ENCODE measurements at places on chromosomes 2 and 18.

DNA sequence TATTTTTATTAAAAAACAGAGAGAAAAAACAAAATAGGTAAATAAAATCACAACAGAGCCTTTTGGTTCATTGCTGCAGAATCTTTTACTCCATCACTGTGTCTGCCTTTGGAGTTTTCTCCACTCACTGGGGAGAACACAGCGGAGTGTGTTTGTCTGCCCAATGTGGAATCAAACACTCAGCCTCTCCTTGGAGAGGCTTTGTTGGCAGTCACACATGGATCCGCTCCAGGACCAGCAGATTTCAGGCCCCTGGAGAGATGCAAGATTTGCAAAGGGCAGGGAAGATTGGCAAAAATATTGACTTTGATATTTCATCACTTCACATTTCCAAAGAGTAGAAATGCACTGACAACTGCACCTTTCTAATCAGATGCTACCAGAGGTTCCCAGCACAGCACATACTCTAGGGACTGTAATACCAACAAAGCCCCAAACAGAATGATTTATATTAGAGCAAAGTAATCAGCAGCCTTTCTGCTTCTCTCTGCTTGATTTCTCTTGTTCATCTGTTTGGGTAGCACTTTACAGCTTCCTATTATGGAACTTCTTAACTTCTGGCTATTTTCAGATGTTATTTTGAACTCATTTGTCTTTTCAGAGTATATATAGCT is 1898.8 kb upstream of the PIK3C3 start:
- no peak for DNase-seq

DNA sequence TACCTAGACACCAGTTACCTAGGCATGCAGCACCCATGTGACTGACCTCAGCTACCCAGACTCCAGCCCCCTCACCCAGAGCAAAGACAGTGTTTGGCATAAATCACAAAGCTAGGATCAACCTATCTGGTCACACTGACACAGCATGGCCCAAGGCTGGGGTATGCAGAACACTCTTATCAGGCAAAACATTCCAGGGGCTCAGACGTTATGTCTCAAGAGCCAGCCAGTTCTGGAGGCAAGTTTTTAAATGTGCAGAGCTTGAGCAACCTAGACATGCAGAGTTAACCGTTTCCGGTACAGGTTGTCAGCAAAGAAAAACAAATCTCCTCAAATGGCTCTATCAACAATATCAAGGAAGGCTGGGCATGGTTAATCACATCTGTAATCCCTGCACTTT is 92.8 kb downstream of the AP1S3 start:
- DNase-seq = no peak

DNA sequence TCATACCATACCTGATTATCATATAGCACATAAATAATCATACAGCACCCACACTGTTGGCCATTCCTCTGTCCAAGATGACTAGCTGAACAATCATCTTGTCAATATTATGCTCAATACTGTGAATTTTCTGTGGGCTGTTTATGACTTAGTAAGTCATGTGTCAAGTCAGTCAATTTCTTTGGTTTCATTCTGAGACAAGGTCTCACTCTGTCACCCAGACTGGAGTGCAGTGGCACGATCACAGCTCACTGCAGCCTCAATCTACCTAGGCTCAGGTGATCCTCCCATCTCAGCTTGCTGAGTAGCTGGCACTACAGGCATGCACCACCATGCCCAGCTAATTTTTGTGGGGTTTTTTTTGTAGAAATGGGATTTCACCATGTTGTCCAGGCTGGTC is 5.7 kb downstream of the MCM6 start:
- DNase-seq = no peak

GRCh38 chr2:71538241-71538640 is 84.9 kb downstream of the DYSF start:
- no peak for DNase-seq

- no peak for DNase-seq
Measured at GRCh38 chr2:223735659-223736244, 101.6 kb downstream of the AP1S3 start.

GRCh38 chr2:28449488-28450395 is 46.1 kb upstream of the PLB1 start:
- peak; percentile 17 for DNase-seq

- DNase-seq = peak; percentile 24
Measured at GRCh38 chr2:157055660-157056199, 201.8 kb upstream of the GALNT5 start.
